ENCODE measurements at places on chromosomes 1 and 21.

- DNase-seq: no peak
Observed at GRCh38 chr1:97093741-97094140, 372.2 kb downstream of the PTBP2 start.

DNA sequence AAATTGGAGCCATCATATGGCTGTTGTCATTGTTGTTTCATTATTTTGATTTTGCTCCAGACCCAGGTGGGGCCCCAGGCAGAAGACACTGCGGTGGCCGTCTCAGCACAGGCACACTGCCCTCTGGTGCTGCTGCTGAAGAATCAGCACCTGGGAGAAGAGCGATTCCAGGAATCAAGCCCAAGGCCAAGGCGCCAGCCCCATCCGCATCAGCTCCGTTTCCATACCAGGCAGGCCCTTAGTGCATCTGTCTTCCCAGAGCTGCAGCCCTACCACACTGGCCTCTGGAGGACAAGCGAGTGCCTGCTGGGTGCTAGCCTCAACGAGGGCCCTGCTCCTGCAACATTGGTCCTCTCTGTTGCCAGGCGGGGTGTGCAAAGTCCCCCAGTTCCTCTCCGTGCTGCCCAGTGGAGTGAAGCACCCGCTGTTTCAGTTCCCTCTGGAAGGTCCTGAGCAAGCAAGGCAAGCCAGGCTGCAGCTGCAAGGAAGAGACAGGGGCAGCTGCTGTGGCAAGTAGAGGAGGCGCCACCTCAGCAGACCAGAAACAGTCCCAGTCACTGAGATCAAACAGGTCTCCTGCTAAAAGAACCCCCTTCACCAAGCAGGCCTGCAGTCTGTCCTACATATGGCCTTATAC, 5.2 kb downstream of the GRIK3 start:
- DNase-seq: no peak

- DNase-seq: no peak
Observed at GRCh38 chr1:34433099-34433498, 256.4 kb downstream of the C1orf94 start.

DNA sequence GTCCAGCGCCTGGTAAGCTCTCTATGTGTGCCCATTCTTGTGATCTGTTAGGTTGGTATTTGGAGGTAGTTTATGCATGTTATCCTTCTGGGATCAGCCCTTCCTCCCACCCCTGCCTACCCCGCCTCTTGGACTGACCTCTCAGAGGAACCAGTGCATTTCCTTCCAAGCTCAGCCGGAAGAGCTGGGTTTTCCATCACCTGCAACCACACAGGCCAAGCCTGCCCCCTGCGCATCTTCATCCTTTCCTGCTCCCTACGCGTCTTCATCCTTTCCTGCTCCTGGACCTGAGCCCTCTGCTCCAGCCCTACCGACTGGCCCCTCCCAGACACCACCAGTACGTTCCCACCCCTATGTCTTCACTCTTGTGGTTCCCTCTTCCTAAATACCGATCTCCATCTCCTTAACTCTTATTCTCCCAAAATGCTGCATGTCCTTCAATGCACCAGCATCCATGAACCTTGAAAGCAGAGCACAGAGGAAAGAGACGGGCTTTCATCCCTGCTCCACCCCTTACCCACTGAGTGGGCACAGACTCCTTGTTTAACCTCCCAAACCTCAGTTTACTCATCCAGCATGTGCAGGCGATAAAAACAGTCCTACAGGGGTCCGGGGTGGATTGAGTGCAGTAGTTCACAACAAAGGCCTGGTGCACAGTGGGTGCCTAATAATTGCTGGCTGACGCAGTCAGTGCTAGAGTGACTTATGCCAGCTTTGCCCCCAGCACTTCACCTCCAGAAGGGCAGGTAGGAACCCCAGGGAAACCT, 526.3 kb downstream of the MATN1 start:
- DNase-seq: no peak

GRCh38 chr1:29644812-29645211, 408.5 kb downstream of the PTPRU start:
- no peak for DNase-seq

DNA sequence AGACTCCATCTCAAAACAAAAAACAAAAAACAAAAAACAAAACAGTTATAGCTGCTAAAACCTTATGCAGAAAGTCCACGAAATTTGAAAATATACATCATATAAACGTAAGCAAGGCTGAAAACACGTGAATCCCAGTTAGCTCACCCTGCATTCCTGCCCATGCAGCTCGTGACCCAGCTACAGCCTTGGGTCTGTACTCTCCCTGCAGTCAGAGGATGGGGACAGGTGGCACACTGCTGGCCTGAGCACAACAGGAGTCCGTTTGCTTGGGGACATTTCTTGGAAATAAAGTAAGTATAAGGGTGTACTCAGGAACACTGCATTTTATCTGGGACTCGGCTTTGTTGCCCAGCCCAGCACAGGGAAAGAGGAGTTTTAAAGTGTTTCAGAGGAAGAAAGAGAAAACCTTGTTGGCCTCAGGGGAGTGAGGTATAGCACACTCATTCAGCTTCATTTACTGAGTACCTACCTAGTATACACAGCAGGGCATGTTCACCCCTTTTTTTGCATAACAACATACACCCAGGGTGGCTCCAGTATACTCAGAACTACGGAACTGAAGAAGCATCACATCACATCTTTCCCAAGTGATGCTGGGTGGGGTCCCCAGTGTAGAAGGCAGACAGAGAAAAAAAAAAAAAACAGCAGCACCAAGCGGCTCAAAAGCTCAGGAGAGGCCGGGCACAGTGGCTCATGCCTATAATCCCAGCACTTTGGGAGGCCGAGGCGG, 44.1 kb downstream of the CAPZB start:
- no peak for DNase-seq

- no peak for DNase-seq
Observed at GRCh38 chr1:14205066-14205465, 393.4 kb upstream of the KAZN start.

All from CD4-positive, alpha-beta T cell treated with Interferon gamma for 1 hour (primary cell).